T-cell (primary cell): ENCODE measurements at places on chromosomes 13 and 19.

DNA sequence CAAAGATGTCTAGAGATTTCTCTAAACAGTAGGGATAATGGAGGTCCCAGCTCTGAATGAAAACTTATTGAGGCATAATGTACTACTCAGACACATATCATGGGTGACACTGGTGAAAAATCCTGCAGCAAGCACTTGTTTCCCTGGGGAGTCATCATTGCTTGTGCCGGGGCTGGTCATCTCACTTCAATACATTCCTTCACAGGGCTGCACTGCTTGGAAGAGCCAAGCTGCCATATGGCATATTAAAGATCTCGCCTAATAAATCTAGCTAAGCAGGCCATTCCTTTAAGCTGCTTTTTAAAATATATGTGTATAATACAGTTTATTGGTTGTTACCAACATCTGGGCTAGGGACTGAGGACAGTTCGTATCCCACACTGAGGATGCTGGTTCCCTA is 332.2 kb upstream of the GPC6 start:
- DNase-seq, result no peak

DNA sequence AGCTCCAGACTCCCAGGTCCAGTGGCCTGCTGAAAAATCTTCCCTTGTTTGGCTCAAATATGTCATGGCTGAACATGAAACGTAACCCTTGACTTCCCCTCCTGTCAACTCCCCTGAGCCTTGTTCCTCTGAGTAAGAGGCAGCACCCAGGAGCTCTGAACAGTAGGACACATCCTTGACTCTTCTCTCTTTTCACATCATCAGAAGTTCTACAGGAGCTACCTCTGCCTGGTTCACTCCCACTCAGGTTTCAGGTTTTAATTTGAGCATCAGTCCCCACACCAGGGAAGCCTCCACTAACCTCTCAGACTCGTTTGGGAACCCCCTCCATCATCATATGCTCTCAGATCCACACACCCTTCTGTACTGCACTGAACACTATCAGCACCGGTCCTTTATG is 30.3 kb downstream of the ZNF823 start:
- DNase-seq, result no peak

- DNase-seq, result no peak
These were observed 84.8 kb downstream of the PCDH17 start for GRCh38 chr13:57716295-57716694.

DNA sequence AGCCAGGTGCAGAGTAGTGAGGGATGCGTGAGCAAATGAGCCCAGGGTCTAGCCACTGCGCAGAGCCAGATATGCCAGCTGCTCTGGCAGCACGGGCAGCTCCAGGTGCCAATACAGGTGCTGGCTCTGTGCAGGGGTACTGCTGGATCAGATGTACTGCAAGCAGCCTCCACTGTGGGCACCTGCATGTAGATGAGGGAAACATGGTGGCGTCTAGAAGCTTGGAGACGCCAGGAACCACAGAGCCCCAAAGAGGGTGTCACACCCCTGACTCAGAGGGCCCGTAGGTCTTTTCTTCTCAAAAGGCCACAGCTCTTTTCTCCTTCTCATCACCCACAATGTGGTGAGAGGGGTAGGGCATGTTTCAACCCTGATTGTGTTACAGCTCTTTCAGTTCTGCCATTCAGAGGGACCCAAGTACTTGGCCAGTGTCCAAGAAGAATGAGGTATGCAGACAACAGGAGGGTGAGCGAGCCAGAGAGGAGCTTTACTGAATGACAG is 244.4 kb upstream of the SLITRK1 start:
- DNase-seq, result peak; percentile 11

DNA sequence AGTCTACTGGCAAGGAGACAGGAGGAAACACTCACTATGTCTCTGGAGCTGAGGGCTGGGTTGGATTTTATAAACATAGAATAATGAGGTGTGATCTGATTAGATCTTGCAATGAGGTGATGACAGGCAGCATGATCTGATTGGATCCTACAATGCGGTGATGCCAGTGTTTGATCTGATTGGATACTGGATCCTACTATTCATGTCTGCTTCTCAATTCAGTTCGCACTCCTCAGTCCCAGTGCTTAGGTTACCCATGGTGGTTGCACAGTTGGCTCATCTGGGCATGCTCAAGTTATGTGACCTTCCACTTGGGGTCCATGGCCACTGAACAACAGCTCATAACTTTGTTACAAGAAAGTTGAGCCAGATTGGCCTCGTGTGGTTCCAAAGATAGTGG is 469.5 kb downstream of the TSHZ3 start:
- no peak for DNase-seq

- no peak for DNase-seq
These were observed 45.1 kb upstream of the FARP1 start for GRCh38 chr13:98097749-98098148.

GRCh38 chr19:50580970-50581634 is 12.9 kb upstream of the LRRC4B start:
- no peak for DNase-seq

DNA sequence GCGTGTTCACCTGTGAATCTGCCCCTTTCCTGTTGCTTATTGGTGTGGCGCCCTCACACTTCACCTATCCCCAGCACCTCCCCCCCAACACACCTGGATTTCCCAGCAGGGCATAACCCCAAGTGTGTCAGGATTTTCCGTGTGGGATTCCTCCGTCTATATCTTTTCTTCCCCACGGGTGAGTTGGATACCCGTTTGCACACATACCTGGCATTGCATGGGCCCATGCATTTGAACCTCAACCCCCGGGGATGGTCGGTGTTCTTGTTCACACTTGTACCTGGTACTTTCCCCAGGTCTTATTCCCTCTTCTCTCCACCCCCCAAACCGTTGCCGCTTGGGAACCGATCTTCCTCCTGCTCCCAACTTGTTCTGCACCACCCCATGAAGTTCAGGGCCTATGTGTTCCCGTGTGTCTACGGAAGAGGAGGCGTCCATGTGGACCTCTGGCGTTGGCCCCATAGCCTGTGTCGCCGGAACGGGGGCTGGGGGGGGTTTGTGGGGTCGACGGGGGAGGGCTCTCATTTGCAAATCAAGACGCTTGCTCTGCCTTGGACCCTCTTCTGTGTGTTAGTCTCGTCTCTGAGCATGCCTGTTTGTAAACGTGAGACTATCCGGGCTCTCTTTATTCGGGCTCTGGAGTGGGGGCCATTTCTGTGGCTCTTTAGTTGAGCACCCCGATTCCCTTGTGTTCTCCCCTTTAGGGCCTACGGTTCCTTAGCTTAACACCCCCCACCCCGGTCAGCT is 1.7 kb downstream of the PRR12 start:
- no peak for DNase-seq

GRCh38 chr13:22061806-22062391 is 391.0 kb downstream of the FGF9 start:
- peak; percentile 46 for DNase-seq

- no peak for DNase-seq
These were observed 17.9 kb upstream of the RFC3 start for GRCh38 chr13:33799950-33800592.

DNA sequence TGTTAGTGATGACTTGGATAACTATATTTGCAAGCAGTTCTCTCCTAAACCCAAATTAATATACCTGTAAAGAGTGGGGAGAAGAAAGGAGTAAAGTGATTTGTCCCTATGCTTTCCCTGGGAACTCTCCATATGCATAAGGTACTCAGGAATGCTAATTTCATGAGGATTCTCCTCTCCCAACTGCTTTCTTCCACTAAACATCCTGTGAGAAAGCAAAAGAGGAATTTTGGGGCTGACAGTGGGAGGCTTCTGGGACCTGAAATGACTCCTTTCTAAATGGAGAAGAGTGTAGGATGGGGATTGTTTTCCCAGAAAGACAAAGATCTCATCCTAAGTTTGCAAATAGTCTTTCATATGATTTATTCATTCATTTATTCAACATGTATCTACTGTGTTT is 250.5 kb downstream of the TDRD3 start:
- DNase-seq, result no peak

DNA sequence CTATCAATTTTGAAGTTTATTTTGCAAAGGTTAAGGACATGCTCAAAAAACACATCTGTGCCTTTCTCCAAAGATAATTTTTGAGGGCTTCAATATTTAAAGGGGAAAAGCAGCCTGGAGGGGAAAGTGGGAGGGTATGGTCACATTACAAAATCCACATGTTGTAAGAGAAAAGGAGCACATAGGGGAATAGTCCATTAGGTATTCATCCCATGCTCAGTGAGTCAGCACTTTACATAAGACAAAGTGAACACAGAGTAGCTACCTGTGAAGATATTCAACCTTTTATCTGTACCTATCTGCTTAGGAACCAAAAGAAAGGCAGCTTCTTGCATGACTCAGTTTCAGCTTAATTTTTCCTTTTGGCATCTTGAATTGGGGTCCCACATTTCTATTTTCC is 932.0 kb downstream of the SLITRK6 start:
- DNase-seq, result no peak

- no peak for DNase-seq
These were observed 426.2 kb upstream of the DACH1 start for GRCh38 chr13:72293206-72293605.

GRCh38 chr13:112730157-112730671 is 40.4 kb downstream of the ATP11A start:
- DNase-seq, result no peak

- DNase-seq, result no peak
These were observed 706.5 kb upstream of the MIR17HG start for GRCh38 chr13:90640976-90641375.

- no peak for DNase-seq
These were observed 12.4 kb upstream of the ENOX1 start for GRCh38 chr13:43799191-43799590.

GRCh38 chr19:41339936-41340335 is 13.8 kb downstream of the TGFB1 start:
- DNase-seq, result no peak

GRCh38 chr13:44146138-44146537 is 227.5 kb upstream of the SERP2 start:
- DNase-seq, result no peak

DNA sequence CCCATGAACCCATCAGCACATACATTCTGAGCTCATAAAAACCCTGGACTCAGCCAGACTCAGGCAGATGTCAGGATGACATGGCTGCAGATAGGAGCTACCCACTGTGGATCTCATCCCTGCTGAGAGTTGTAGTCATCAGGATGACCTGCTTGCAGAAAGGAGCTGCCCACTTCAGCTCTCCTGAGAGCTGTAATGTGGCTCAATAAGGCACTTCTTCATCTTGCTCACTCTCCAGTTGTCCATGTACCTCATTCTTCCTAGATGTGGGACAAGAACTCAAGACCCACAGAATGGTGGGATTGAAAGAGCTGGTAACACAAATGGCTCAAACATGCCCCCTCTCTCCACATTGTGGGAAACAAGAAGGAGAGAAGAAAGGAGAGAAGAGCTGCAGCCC is 58.2 kb downstream of the SLITRK1 start:
- no peak for DNase-seq

- no peak for DNase-seq
These were observed 6.2 kb downstream of the MRPL4 start for GRCh38 chr19:10258080-10258710.

- no peak for DNase-seq
These were observed 51.2 kb downstream of the ANKRD10 start for GRCh38 chr13:110863685-110864084.

GRCh38 chr19:3124630-3125029 is 11.2 kb upstream of the GNA15 start:
- no peak for DNase-seq

DNA sequence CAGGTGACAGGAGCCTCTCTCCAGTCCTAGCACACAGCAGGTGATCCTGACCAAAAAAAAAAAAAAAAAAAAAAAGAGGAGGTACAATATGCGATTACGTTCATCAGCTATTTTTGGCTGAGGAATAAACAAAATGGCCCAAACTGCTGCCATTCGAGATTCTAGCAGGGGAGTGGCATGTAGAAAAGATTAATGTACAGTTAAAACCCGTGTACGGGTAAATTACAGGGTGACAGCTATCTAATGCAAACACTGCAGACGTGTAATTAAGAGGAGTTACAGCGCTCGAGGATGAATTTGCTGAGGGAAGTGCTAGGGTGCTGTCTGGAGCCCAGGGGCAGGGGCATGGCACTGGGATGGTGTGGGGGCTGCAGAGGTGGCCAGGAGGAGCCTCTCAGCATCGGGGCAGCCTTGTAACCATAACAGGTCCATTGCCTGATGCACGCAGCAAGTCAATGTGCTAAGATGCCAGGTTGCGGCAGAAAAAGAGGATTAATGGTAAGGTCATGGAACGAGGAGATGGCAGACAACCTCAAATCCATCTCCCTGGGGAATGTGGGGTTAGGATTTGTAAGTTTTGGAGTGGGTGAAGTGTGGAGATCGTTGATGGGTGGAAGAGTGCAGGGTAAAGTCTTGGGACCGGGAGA is 17.4 kb downstream of the CHST8 start:
- DNase-seq, result no peak

GRCh38 chr13:106550570-106551135 is 15.2 kb upstream of the EFNB2 start:
- DNase-seq, result no peak

GRCh38 chr13:40813667-40814454 is 24.4 kb downstream of the SLC25A15 start:
- no peak for DNase-seq

DNA sequence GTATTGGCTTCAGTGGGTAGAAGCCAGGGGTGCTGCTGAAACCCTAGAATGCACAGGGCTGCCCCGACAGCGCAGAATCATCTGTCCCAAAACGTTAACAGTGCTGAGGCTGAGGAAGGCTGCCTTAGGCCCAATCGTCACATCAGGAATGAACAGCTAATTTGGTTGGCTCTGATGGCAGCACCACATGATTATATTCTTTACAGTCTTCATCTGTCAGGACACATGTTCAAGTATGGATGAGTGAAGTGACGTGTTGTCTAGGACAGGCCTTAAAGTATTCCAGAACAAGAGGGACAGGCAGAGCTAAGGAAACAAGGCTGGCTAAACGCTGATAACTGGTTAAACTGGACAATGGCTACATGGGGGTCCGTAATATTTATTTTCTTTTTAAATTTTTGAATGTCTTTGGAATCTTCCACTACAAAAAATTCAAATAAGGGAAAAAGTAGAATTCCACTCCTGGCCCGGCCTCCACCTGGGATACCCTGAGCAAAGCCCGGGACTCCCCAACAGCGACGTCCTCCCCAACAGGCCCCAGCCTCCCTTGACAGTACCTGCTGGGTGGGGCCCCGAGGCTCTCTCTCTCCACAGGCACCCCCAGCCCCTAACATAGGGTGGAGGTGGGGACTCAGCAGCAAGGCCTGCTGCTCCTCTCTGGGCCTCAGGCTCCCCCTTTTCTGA is 14.8 kb upstream of the CCNP start:
- no peak for DNase-seq

- no peak for DNase-seq
These were observed 51.3 kb downstream of the STK24 start for GRCh38 chr13:98525456-98526181.

- no peak for DNase-seq
These were observed 318.9 kb upstream of the HTR2A start for GRCh38 chr13:47215736-47216135.

- DNase-seq, result peak; percentile 32
These were observed 11.0 kb upstream of the JUND start for GRCh38 chr19:18292462-18292809.

- peak; percentile 72 for DNase-seq
These were observed 13.1 kb downstream of the GRAMD1A start for GRCh38 chr19:35013041-35013819.

GRCh38 chr13:42847891-42848663 is 66.7 kb downstream of the FAM216B start:
- DNase-seq, result no peak

- DNase-seq, result peak; percentile 61
These were observed 15.2 kb downstream of the UPF1 start for GRCh38 chr19:18846862-18847548.

GRCh38 chr19:28332886-28333285 is 880.1 kb downstream of the UQCRFS1 start:
- no peak for DNase-seq

- DNase-seq, result no peak
These were observed 6.2 kb downstream of the OCEL1 start for GRCh38 chr19:17232258-17232657.

GRCh38 chr13:113635048-113635420 is 23.0 kb downstream of the ATP4B start:
- no peak for DNase-seq
